ENCODE measurements at places on chromosomes 1 and 21. TPM values are rescaled to one million over a fixed set of nuclear protein-coding genes. Genes with fewer than 3 reads are reported as not detected.

S100A14 gene
- total RNA-seq, result 141 TPM

SLC1A7 gene
- total RNA-seq, result not detected

LZIC gene
- 36.3 TPM for total RNA-seq

IL24 gene
- total RNA-seq, result not detected

NVL gene
- 33.7 TPM for total RNA-seq

AUNIP gene
- total RNA-seq, result 1.1 TPM

BRDT gene
- total RNA-seq, result not detected

NTMT2 gene
- not detected for total RNA-seq

CR2 gene
- under 0.01 TPM for total RNA-seq

CORT gene
- total RNA-seq, result 0.49 TPM

GRCh38 chr1:175749075-175749474 lies 5.7 kb upstream of the TNR start:
- no peak for DNase-seq

- DNase-seq, result no peak
Observed at GRCh38 chr1:23159963-23160877, 8.4 kb downstream of the LUZP1 start.

DNA sequence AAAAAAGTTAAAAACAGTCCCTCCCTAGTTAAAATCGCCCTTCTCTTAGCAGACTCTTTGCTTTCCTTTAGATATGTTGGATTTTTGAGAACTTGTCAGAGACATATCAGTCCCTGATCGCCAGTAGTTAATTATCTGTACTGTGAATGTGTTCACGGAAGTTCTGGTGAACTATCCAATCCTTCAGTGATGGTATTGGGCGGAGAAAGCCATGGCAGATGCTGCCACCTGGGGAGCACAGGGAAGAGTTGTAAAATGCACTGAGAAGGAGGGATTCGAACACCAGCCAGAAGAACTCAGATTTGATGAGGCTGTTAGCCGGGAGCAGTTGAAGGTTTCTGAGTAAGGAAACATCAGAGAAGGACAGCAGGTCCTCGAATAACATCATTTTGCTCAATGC lies 17.5 kb upstream of the KIF14 start:
- DNase-seq, result no peak

DNA sequence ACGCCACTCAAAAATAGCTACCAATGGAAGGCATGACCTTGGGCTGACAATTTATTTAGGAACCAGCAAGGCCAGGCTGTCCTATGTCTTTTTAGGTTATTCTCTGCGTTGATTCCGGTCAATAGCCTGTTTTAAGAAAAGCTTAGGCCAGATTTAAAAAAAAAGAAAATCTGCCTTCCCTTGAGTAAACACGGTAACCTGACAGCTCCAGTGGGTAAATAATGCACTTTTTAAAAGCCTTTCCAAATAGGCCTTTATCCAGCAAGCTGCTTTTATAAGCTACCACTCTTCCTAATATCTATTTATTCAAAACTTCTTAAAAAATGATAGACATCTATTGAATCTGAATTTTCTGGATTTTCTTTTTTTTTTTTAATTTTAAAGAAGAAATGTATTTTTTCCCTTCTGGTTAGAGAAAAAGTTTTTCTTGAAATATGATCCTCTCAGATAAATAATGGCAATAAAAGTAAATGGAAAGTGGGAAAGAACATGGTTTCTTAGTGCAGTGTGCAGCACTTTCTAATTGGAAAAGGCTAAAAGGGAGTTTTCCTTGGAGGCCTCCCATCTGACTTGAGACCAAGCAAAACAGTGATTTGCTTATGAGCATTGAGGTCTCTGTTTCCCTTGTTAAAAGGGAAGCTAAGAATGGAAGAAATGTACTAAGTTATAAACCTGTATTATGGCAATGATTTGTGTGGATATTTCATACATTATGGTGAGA lies 281.0 kb upstream of the RUNX1 start:
- DNase-seq, result no peak

GRCh38 chr1:110763149-110763548 lies 88.4 kb upstream of the KCNA3 start:
- DNase-seq, result no peak

DNA sequence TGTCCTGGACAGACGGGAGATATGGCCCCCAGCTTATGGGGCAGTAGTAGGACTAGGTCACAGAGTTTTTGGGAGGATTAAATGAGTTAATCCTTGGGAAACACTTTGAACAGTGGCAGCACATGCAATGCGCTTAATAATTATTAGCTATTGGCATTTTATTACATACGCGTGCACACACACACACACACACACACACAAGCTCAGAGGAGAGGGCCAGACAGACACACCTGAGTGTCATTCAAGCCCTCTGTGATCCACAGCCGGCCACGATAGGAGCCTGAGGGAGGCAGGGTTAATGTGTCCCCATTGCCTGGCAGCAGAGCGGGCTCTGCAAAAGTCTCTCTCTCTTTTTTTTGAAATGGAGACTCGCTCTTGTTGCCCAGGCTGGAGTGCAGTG lies 37.9 kb downstream of the EPHA2 start:
- DNase-seq, result no peak

DNA sequence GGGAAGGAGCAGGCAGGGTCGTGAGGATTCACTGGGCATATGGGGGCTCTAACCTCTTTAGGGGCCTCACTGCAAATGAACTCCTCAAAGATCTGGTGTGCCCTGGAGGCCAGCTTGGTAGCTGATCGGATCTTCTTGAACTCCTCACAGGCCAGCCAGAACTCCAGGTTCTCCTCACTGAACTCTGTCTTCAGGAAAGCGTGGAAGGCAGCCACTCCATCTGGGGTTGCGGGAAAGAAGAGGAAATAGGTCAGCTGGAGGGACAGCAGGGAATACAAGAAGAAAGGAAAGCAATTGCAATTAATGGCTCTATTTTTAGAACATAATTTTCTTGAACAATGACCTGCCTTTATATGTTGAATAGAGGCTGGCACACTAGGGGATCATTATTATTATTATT lies 2.3 kb downstream of the RGS16 start:
- no peak for DNase-seq

GRCh38 chr1:11337580-11338073 lies 64.6 kb downstream of the UBIAD1 start:
- DNase-seq, result no peak

- DNase-seq, result no peak
Observed at GRCh38 chr21:45114072-45114471, 39.7 kb downstream of the ADARB1 start.

DNA sequence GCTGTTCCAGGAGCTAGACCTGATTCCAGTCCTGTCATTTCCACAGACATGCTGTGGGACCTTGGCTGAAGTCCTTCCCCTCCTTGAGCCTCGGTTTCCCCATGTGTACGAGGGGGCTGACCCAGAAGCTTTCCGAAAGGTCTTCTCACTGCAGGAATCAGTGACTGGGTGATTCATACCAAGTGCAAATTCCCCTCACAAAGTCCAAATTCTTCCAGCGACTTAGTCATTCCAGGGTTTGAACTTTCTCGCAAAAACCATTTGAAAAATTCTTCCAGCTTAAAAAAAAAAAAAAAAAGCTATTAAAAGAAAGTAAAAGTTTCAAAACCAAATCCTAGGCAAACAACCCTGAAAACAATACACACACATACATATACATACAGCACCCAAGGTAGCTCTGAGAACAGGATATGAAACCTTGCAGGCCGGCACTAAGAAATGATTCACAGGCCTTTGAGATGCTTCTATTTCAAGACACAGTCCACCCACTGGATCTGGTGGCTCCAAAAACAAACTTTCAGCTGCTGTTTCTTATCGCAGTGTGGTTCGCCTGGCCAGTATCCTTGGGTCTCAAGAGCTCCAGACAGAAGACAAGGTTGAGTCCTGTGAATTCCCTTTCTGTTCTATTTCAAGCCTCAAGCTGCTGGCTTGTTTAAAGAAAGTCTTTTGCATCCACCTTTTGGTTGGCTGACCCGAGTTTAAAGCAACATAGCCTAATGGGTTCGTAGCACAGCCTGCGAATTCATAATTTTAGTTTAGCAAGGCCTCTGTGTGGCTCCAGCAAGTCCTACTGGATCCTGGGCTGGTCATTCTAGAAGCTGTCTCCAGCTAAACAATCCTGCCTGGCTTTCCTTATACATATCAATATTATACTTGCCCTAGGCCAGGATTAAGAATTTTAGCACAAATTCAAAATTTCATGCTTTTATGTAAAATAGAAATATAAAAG lies 18.0 kb upstream of the ID3 start:
- DNase-seq, result no peak

GRCh38 chr1:69743146-69743545 lies 175.4 kb downstream of the LRRC7 start:
- no peak for DNase-seq

DNA sequence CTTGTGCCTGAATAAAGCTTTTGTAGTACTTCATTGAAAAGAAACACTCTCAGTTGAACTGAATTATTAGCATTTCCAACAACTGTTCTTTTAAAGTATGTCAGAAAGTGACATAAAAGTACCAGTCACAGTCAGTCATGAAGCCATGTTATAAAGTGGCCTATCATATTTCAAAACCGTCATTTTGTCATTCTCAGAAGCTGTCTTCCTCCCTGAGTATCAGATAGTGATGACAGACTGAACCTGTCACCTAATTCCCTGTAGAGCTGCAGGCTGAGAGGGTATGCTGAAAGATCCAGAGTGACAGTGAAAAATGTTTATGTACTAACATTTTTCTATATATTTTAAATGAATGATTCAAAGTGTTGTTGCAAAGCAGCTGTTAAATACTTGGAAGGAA lies 1121.7 kb upstream of the PRMT6 start:
- DNase-seq, result no peak

GRCh38 chr1:62590255-62590969 lies 6.9 kb upstream of the ANGPTL3 start:
- DNase-seq, result no peak

- no peak for DNase-seq
Observed at GRCh38 chr1:117370071-117370470, 2.8 kb downstream of the MAN1A2 start.

- DNase-seq, result no peak
Observed at GRCh38 chr1:168138134-168138533, 1.4 kb upstream of the GPR161 start.

- DNase-seq, result no peak
Observed at GRCh38 chr21:44348861-44349260, 4.6 kb upstream of the TRPM2 start.

GRCh38 chr1:218281285-218281684 lies 3.8 kb upstream of the RRP15 start:
- no peak for DNase-seq

- no peak for DNase-seq
Observed at GRCh38 chr1:33188572-33189275, 6.9 kb upstream of the TRIM62 start.

GRCh38 chr1:38169121-38169520 lies 122.5 kb upstream of the POU3F1 start:
- DNase-seq, result no peak

DNA sequence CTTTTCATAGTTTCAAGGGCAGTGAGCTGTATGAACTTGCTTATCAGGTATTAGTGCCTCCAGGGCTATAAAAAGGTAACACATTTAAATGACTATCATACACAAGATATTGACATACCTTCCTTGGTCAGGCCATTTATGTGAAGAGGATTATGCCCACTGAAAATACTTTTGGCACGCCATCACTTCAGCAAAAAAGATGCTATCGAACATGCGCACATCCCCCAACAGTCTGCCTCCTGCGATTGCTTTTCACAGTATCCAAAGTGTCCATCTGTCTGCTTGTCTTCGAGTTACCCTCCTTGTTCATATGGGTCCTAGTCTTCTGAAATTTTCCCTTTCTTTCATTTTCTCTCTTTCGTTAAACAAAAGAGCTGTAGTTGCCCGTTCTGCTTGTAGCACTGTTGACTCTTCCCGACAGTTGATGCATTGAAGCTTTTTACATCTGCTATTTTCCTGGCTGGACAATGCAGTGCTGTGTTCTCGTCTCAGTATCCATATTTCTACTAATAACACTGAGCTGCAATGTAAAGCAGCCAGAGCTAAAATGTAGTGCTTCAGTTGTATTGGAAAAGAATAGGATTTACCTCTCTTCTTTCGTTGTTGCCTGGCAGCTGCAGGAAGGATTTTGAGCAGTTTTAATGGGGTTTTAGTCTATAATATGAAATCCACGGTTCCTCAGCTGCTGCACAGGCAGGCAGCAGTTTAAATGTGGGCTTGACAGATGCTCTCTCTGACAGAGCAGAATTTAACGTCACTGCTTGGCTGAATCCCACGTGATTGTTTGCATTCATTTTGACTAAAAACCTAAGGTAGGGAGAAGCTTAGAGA lies at the start of gene B3GALT2:
Gene B3GALT2, minus strand, starts transcription at position 713 of the 831 bp plus-strand sequence. CDS start 5,051 bp downstream, outside the sequence.
- peak; percentile 77 for DNase-seq

DNA sequence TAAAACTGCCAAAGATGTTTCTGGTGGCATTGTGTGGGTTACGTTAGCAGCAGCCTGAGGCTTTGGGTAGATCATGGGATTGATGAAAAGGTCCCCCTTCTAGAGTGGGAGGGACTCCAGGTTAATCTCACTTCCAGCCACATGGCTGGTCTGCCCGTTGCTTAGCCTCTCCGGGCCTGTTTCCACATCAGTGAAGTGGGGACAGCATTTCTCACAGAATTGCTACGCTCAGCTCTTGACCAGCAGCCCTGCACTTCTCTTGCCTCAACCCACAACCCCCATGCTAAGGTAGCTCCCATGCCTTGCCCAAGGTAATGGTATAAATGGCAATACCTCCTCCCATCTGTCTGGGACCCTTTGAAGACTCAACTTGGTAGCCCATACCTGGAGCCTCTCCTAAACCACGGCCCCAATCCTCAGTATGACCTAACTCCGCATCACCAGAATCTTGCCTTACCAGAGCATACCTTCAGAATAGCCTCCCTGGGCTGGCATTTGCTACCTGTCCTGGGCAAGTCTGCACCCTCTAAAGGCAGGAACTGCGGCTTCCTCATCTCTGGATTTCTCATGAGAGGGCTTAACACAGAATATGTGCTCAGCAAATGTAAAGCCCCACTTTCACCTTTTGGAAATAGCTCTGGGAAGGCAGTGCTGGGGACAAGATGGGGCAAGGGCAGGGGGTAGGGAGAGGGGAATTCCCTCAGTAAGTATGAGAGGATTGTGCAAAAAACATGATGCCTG lies 10.9 kb upstream of the GUCA2A start:
- DNase-seq, result no peak

GRCh38 chr1:17289721-17290120 lies 18.3 kb upstream of the PADI4 start:
- peak; percentile 10 for DNase-seq

- DNase-seq, result no peak
Observed at GRCh38 chr1:162725301-162725837, 65.1 kb upstream of the HSD17B7 start.

- no peak for DNase-seq
Observed at GRCh38 chr1:87103074-87103473, 188.6 kb downstream of the HS2ST1 start.

GRCh38 chr1:207815913-207816291 lies 64.0 kb downstream of the CD46 start:
- no peak for DNase-seq

GRCh38 chr1:19400192-19400611 lies 85.1 kb downstream of the CAPZB start:
- DNase-seq, result no peak

GRCh38 chr1:224707843-224708725 lies 92.0 kb downstream of the CNIH3 start:
- no peak for DNase-seq

DNA sequence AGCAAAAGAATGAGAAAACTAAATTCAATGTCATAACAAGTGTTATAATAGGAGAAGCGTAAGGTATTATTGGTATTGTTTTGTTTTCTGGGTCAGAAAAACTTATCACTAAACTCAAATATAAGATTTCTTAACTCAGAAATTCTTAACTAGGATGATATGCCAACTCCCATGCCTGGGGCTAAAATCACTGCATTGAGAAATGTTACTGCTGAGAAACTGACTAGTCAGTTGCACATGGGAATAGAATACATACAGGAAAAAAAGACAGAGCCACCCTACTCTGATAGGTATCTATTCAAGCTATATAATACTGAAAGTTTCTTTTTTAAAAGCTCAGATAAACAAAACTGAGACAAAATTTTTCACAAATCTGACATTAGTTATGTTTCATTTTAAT lies 56.3 kb downstream of the PRPF38A start:
- no peak for DNase-seq

Measured in skin of body (tissue), 3 donors.